ENCODE measurements at places on chromosomes 2 and 18.

DNA sequence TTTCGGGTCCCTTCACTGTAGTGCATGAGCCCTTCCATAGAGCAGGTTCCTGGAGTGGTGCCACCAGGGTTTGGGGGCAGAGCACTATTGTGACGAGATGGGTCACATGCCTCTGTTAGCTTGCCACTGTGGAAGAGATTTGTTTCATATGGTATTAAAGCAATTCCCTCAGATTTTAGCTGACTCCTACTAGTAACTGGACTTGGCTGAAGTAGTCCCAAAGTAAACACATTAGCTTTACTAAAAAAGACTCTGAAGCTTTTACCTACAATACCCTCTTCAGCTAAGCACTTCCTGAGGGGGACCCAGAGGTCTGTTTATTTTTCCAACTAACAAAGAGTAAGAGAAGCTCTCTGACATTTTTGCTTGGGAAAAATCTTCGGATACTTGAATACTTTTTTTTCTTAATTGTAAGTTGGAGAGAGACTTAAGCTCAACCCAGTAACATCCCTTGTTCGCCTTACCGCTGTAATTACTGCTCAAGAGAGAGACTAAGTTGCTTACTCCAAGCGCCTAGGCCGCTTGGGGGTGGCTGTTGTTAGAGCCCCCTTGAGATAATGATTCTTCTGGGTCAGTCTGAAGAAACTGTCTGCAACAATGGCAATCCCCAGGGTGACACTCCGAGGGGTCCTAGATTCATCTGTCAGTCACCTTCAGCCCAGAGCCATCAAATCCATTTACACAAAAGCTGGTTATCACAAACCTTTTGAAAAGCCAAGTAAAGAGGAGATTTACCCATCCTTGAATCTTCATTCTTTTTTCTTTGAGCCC lies 177.4 kb downstream of the FIGN start:
- no peak for DNase-seq

GRCh38 chr2:217568289-217568971 lies 434.4 kb downstream of the TNS1 start:
- no peak for DNase-seq

DNA sequence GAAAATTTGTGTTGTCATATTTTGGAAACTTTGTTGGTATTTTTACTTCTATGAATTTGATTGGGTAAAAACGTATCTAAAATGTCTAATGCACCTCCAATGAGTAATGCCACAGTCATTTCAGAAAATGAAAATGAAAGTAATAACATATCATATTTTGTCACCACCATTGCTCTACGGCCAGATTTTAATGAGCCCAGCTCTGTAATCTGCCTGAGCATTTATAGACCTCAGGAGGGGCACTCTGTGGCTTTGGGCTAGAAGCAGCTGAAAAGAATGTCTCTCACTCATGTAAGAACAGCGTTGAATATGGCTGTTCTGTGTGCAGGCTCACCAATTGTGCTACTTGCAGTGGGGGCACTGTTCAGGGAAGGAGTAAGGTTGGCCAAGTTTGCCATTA lies 32.7 kb upstream of the ABCA12 start:
- DNase-seq: no peak

- no peak for DNase-seq
Observed at GRCh38 chr2:227022608-227023007, 141.4 kb downstream of the COL4A4 start.

DNA sequence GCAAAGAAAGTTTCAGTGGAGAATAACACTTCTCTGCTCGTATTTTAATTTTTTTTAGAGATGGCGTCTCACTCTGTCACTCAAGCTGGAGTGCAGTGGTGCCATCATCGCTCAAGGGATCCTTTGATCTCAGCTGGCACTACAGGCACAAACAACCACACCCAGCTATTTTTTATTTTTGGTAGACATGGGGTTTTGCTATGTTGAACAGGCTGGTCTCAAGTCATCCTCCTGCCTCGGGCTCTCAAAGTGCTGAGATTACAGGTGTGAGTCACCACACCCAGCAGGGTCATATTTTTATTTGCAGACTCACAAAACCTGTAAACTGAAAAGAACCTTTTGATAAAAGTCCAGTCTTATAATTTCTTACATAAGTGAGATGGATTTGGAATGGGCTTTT lies 2.6 kb downstream of the TRAK2 start:
- peak; percentile 31 for DNase-seq

- no peak for DNase-seq
Observed at GRCh38 chr2:158729451-158729850, 65.7 kb upstream of the DAPL1 start.

GRCh38 chr2:237722616-237723015 lies 76.0 kb upstream of the RBM44 start:
- no peak for DNase-seq

DNA sequence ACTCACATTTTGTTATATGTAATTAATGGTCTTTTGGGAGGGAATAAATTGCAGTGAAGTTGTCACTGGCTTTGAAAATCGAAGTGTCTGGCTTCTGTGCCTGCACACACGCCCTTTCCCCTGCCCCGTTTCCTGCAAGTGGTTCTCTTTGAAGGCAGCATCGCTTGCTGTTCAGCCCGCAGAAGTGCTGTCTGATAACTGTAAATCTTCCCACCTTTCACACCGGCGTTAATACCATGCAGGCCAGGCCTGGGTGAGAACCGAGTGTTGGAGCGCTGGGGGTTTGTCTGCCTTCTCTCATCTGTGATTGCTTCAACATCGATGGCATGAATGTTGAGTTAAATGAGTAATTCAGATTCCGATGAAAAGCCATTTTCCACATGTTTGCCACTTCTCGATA lies 37.9 kb upstream of the RPL31 start:
- DNase-seq: no peak

DNA sequence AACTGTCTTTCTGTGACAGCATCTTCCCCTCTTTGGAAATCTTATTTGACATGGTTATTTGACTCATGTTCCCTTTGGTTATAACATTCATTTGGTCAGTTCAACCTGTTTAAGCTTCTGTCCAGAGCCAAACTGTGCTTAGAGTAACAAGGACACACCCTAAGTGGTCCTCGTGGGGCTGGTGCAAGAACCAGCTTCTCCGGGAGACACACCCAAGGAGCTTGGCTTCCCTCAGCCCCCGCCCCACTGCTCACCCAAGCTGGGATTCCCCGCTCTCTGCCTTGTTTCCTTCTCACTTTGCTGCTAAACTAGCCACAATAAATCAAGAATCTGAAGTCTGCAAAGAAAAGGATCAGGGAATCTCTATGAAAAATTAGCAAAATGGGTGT lies 1.4 kb downstream of the SCYGR3 start:
- no peak for DNase-seq

All from stimulated activated CD4-positive, alpha-beta T cell treated with anti-CD3 and anti-CD28 coated beads, Interleukin-15, amount 100 ng/mL, for 24 hours (primary cell).